HFF-Myc (cell line): ENCODE measurements at places on chromosomes 4 and X.

DNA sequence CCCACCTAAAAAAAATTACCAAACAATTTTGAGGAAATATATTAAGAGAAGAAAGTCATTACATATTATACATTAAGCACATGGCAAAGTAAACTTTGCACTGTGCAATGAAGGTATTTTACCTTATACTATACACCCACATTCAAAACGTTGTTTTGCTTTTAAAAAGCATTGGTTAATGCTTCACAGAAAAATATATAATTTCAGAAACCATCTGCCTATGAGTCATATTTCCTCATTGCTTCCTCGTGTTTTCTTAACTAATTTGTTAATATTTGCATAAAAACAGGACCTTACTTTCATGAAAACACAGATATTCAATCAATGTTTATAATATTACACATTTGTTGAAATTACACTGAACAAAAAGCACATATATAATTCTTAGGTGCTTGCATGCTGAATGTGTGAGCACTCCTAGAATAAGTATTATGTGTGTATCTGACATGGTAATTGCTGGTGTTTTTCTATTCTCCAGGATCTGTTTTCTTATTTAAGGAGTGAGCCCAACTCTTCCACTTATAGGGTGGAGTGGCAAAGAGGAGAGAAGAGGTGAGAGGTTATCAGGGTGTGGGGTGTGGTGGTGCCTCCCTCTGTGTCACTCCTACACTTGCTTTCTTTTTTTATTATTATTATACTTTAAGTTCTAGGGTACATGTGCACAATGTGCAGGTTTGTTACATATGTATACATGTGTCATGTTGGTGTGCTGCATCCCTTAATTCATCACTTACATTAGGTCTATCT is 95.1 kb upstream of the IQCM start:
- DNase-seq: no peak

GRCh38 chr4:57974821-57975220 is 864.6 kb upstream of the IGFBP7 start:
- no peak for DNase-seq

- no peak for DNase-seq
Measured at GRCh38 chr4:22986262-22986661, 293.5 kb downstream of the GBA3 start.

DNA sequence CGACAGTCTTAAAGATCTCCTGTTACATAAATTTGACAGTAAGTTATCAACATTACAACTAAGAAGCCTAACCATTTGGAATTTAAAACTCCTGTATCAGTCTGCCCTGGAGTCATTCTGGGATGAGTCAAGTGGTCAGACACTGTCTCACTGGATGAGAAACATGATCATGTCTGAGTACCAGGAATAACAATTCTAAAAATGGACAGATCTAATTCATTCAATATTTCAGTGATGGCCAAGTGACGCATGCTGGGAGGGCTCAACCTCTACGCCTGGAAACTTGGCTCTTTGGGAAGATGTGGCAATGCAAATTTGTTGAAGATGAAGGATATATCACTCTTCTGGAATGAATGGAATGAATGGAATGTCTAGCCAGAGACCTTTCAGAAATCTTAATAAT is 1427.2 kb downstream of the STIM2 start:
- peak; percentile 89 for DNase-seq

- DNase-seq: no peak
Measured at GRCh38 chr4:41430792-41431191, 107.2 kb upstream of the LIMCH1 start.

- no peak for DNase-seq
Measured at GRCh38 chr4:156975686-156976085, 4.1 kb upstream of the PDGFC start.

GRCh38 chrX:16629909-16630308 is 20.0 kb upstream of the S100G start:
- no peak for DNase-seq

- DNase-seq: no peak
Measured at GRCh38 chr4:82266345-82266744, 107.4 kb downstream of the HNRNPD start.

DNA sequence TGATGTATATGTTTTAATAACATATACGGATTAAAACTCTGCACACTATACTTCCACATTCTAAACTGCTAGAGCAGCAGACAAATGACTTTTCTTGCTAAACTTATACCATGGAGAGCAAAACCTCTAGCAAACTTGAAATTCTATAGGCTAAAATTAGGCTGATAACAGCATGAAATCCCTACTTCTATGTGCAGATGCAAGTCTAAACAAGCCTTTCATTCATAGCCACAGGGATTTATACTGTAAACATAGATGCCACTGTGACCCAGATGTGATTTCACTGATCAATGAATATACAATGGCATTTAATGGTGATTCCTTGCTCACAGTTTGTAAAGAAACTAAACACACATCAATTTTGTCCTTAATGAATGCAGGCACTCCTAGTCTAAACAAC is 151.0 kb downstream of the ANTXR2 start:
- no peak for DNase-seq
